Tibial nerve (tissue), 4 donors: ENCODE measurements at places on chromosomes 13 and 19. TPM values are rescaled to one million over a fixed set of nuclear protein-coding genes. Genes with fewer than 3 reads are reported as not detected.

DNA sequence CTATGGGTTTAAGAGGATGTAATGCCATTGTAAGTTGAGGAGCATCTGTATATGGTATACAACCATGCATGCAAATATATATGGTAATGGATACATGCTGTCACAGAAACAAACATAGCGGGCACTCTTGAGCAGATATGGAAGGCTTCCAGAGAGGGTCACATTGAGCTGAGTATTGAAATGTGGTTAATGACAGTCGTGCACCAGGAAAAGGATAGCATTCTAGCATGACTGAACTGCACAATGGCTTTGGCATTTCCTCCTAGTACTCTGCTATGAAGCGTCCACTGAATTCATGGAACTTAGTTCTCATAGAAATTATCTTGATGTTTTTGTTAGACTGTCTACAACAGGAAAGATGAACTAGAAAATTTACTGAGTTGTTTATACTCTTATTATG, 25.2 kb downstream of the DGKH start:
- no peak for DNase-seq

DNA sequence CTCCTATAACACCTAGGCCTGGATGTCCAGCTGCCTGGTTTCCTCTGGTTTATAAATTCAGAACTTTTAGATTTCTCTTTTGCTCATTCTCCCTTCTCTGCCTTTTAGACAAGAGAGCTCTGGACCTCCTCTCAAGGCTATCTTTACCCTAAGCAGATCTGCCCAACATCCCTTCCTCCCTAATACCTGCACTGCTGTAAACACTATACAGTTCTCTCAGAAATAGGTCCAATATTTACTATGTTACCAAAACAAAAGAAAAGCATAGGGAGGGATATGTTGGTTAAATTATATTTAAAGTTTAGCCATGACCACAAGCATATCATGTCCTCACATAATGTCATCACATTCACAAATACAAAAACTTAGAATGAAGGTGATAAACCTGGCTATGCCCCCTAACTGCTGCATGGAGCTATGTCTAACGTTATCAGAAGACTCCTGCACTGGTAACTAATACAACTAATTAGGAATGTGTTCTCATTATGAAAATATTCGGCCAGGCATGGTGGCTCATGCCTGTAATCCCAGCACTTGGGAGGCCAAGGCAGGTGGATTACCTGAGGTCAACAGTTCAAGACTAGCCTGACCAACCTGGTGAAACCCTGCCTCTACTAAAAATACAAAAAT, 18.0 kb downstream of the KPNA3 start:
- no peak for DNase-seq

SERTAD3 gene
- 15.6 TPM for total RNA-seq

DNA sequence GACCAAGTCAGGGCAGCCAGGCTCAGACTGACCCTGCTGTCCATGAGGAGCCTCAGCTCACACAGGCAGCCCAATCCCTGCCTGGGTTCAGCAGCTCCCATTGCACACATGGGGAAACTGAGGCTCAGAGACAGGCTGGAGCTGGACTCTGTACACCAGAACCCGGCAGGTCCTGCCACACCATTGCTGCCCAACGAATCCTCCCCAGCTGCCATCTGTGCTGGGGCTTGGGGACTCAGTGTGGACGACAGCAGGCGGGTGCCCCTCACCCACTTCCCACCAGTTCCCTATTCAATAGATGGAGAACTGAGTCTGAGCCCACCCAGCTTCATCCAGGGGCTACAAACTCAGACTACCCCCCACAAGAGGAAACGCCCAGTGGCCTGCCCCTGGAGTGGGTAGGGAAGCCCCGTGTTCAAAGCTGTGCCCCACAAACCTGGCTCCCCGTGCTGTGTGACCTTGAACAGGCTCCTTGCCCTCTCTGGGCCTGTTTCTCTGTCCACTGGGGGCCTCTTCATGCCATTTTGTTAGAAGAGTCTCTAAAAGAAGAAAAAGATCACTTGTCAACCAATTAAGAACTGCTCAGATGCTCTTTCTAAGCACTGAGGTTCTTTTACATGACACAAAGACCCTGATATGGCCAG, 50.8 kb downstream of the AP1M1 start:
- no peak for DNase-seq

DNA sequence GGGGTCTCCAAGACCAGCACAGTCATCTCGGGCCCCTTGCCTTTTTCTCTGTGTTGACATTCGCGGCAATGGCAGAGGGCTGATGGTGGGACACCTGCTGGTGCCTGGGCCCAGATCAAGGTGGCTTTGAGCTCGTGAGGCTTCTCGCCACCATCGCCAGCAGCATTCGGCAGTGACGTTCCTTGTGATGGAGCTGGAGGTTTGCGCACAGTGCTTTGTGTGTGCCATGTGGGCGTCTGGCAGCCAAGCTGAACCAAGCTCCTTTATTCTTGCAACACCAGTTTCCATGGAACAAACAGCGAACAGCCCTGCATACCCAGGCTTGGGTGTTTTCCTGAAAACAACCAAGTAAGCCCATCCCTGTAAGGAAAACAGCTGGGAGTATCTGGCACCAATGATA, 9.1 kb upstream of the TMEM255B start:
- no peak for DNase-seq
